ENCODE measurements at places on chromosomes 6 and 20. TPM values are rescaled to one million over a fixed set of nuclear protein-coding genes. Genes with fewer than 3 reads are reported as not detected.

ADGRF1 gene
- not detected for total RNA-seq

NOL4L gene
- total RNA-seq = 79.7 TPM

FERMT1 gene
- total RNA-seq = not detected

HLA-DRB1 gene
- 229 TPM for total RNA-seq

ACTL10 gene
- total RNA-seq = 1.2 TPM

PCSK2 gene
- not detected for total RNA-seq
